CD4-positive, alpha-beta T cell treated with Interleukin-4 for 1 hour (primary cell): ENCODE measurements at places on chromosomes 2 and 18.
A peak's percentile ranks its signal among the peaks of the same experiment; 100 is the strongest.

GRCh38 chr18:24263050-24263449, 124.2 kb downstream of the CABYR start:
- no peak for DNase-seq

GRCh38 chr2:191245046-191245868, at the start of gene MYO1B:
Gene MYO1B, plus strand, starts transcription at chr2:191245404. Its CDS starts 31,492 bp downstream, at chr2:191276896.
- peak; percentile 36 for DNase-seq

GRCh38 chr2:217289177-217289906, 429.5 kb upstream of the TNP1 start:
- no peak for DNase-seq

DNA sequence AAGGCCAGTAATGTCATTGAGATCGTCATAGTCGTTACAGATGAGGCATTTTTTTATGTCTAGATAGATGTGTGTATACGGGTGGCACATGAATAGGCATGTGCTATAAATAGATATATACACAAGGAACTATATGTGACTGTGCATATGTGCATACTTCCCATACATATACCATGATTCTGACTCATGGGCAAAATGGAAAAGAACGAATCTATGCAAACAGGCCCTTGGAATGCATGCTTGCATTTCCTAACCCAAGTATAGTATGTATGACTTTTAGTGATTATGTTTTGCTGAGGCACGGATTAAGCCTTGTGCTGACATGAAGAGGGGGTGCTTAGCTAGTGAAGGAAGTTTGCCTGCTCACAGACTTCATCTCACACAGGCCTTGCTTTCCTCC, 111.7 kb downstream of the BCL11A start:
- DNase-seq = no peak

DNA sequence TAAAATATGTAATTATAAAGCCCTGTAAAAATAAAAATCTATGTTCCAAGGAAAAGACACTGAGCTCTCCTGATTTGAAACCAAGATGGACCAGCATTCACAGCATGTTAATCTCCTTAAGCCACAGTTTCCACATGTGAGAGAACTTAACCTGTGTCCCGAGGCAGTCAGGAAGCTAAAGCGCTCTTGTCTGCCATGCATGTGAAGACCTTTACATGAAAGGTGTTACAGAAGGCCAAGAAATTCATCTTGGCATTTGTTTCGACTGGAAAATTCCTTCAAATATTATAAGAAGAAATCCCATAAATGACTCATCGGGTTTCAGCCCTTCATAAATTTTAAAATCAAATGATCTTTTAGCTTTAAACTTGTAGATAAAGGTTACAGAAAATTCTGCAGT, 328.6 kb downstream of the CDH2 start:
- DNase-seq = no peak

DNA sequence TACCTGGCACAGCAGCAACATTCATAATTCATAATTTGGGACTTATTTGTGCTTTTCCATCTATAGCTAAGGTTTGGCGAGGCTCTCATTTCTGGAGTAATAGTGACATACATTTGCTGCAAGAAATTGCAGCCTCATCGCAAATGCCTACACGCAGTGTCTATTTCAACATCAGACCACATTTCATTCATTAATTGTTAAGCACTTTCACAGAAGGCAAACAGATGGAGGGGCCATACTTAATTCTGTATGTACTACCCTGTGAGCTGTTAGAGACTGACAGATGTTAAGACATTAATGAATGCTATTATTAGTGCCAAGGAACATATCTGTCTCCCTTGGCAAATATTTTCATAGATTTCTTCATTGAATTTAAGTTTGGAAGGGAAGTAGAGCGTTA, 125.7 kb downstream of the UXS1 start:
- DNase-seq = no peak

GRCh38 chr18:53153281-53153680, 813.3 kb downstream of the DCC start:
- no peak for DNase-seq

- no peak for DNase-seq
These were observed 99.9 kb downstream of the PARD3B start for GRCh38 chr2:204645018-204645773.

DNA sequence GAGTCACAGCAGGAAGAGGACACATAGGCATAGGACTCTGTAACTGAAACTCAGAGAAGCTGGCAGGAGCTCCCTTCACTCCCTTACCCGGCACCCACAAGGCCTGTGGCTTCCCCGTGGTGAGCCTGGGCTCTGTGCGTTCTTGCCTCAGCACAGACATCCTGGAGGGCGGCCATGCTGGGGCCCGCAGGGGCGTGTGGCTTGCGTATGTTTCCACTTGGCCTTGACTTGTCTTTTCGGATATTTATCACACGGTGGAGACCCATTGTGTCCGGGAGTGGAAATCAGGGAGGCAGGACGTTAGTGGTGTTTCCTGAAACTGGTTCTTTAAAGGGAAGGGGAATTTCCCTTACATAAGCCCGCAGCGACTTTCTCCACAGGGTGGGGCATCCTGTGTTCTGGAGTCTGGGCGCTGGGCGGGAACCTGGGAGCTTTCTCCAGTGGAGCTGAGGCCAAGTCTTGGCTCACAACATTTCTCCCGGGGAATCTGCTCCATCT, 49.9 kb upstream of the EML6 start:
- peak; percentile 29 for DNase-seq

DNA sequence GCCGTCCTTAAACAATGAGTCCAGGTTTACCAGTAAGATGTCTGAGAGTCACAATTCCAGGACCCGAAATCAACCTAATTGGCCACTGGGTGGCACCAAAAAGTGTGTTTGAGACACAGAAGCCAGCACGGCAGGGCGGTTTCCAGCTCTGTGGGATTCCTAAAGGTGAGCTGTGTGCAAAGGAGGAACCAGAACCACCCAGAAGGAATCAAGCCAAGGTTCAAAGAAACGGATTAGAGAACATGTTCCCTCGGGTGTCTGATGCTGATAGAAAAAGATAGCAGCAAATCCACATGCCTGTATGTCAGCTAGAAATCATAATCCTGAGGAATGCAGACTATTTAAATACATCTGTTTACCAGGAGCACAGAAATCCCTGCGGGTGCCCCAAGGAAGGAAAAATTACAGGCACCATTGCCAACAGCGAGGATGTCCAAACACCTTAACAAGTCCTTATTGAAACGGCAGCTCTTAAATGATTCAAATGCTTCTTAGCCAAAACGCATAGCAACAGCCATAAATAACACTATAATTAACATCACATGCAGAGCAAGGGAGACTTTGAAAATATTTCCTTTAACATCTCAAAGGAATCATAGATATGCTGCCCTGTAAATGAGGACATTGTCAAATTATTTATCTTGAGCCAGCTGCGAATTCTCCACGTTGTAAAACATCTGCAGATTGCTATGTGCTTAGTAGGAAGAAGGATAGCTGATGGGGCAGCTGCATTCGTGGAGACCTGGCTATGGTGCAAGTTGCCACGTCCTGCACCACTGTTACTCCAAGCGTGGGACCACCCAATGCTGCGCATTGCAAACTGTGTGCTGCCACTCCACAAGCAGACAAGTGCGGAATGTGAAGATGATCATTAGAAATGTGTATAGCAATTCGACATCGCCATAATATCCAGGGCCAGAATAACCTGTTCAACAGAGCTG, 318.7 kb upstream of the NCKAP5 start:
- peak; percentile 58 for DNase-seq

DNA sequence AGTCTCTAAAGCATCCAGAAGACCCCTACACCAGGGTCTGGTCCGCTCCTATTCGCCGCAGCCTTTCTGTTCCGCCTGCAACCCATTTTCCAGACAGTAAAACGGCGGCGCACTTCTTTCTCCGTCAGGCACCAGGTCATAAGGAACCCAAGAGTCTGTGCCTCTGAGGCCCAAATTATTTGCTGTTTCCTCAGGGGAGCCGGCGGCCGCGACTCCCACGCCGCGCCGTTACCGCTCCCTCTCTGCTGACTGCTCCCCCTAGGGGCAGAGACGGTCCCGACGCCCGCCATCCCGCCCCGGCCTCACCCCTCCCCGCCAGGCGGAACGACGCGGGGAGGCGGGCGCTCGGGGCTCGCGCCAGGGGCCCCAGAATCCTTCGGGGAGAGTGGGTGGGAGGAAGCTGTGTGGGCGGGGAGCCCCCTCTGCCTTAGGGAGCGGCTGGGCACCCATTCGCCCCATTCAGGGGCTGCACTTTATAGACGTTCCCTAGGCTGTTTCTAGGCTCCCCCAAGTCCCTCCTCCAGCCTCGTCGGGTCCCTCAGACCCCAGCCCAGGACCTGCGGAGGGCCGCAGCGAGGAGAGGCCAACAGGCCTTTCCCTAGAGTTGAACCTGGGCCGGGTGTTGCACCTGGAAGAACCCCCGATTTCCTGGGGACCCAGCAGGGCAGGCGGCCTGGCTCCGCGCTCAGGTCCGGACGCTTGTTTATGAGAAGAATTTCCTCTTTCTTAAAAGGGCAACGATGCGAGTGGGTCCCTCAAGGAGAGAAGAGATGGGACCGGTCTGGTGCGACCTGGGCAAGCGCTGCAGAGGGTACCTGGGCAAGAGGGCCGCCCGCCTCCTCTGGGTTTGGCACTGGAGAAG, 3.6 kb upstream of the CTDSP1 start:
- peak; percentile 97 for DNase-seq

- DNase-seq = no peak
These were observed 101.0 kb downstream of the STPG4 start for GRCh38 chr2:47054036-47054555.

GRCh38 chr2:120526997-120527945, 181.3 kb downstream of the INHBB start:
- no peak for DNase-seq

DNA sequence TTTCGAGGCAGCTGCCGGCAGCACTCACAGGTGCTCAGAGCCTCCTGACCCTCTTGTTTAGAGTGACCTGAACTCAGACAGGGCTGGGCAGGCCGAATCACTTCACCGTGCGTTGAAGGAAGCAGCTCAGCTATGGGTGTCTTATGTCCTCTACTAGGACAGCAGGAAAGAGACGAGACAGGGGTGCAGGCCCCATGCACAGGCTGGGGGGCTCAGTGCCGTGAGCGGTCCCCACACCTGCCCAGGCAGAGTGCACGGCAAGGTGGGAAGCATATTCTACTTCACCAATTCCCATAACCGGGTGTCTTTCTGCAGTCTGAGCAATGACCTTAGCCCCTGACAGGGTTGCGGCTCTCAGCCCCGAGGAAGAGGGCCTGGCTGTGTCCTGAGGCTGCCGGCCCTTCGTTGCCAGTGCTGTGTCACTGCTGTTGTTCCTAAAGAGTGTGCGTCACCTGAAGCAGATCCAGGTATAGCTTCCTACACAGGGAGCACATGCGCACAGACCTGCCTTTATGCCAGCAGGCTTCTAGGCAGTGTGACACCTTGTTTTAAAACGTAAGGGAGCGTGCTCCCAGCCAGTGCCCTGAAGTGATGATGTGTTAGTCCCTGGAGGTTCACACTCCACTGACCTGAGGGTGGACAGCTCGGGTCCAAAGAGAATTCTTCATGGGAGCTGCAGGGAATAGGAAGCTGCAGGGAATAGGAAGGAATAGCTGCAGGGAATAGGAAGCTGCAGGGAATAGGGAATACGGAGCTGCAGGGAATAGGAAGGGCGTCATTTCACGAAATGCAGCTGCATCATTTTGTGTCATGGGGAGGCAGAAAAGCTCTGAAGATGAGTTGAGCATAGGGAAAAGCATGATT, 207.9 kb upstream of the SALL3 start:
- DNase-seq = no peak

- no peak for DNase-seq
These were observed 23.0 kb downstream of the DBI start for GRCh38 chr2:119389615-119390306.

DNA sequence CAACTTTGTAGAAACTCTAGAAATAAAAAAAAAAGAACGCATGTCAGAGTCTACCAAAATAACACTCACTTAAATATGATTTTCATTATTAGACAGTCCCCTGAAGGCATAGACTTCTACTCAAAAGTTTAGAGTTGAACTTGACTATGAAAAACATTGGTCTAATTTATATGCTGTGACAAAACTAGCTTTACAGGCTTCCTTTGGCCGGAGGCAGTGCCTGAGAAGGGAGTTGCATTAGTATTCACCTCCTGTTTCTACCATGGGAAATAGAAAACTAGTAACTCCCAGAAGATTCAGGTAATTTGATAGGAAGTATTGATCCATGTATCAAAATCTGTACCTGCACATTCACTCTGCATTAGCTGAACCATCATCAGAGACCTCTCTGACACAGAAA, 163.4 kb upstream of the NOSTRIN start:
- no peak for DNase-seq

GRCh38 chr2:67524213-67524612, 127.1 kb downstream of the ETAA1 start:
- DNase-seq = no peak

GRCh38 chr2:95312543-95313201, 15.5 kb downstream of the KCNIP3 start:
- no peak for DNase-seq

DNA sequence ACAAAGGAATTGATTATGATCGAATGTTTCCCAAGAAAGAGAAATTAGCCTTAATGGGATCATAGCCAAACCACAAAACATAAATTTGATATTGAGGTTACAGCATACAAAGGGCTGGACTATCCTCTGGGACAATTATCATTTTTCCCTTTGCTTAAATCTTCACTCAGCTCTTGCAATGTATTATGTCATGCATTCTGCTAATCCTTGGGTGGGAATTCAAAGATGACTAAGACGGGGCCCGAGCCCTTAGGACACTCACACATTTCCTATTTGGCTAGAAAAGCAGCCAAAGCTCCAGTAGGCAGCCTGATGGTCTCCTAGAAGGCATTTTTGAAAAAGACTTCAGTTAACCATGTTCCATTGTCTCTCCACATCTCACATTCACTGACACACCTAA, 17.2 kb upstream of the NMI start:
- DNase-seq = no peak

- DNase-seq = no peak
These were observed 476 bp downstream of the STRN start for GRCh38 chr2:36965751-36966369.

- DNase-seq = no peak
These were observed 495.6 kb downstream of the NYAP2 start for GRCh38 chr2:225895126-225895525.

GRCh38 chr2:99697811-99698568, 208.2 kb upstream of the REV1 start:
- no peak for DNase-seq

DNA sequence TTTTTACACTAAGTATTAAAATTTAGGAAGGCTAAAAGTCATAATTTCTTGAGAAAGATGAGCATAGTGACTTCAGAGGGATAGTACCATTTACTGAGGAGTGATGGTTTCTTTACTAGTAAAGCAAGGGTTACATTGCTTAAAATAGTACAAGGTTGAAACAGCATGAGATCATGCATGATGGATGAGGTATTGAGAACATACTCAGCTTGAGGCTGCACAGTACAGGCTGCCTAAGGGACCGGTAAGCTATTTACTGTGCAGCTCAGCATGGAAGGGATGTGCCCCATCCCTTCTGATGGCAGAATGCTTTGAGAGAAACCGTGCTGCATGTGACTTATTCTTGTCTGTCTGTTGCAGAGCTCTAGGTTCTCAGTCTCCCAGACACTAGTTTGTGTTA, 122.1 kb downstream of the EML6 start:
- no peak for DNase-seq
